Smooth muscle cell of the pulmonary artery (primary cell): ENCODE measurements at places on chromosomes 4 and X. TPM values are rescaled to one million over a fixed set of nuclear protein-coding genes. Genes with fewer than 3 reads are reported as not detected.

Gene RNF128
- 2.3 and 6.7 TPM in 2 replicates for total RNA-seq

Gene MAMLD1
- 1.1 and 2.6 TPM in 2 replicates for total RNA-seq

Gene NEIL3
- total RNA-seq: 0.89 and 3.8 TPM in 2 replicates

Gene IL21
- total RNA-seq: not detected in 2 replicates

Gene CXorf65
- total RNA-seq: not detected in 2 replicates

Gene DMRTC1
- not detected in 2 replicates for total RNA-seq

Gene CNKSR2
- 0.66 and 0.85 TPM in 2 replicates for total RNA-seq

Gene RNF212
- 2.5 and 15.3 TPM in 2 replicates for total RNA-seq
